Ureter (tissue), 1 donor: ENCODE measurements at places on chromosomes 3 and 15.

- no peak for DNase-seq
Observed at GRCh38 chr3:186843039-186843432, 526 bp downstream of the ADIPOQ start.

DNA sequence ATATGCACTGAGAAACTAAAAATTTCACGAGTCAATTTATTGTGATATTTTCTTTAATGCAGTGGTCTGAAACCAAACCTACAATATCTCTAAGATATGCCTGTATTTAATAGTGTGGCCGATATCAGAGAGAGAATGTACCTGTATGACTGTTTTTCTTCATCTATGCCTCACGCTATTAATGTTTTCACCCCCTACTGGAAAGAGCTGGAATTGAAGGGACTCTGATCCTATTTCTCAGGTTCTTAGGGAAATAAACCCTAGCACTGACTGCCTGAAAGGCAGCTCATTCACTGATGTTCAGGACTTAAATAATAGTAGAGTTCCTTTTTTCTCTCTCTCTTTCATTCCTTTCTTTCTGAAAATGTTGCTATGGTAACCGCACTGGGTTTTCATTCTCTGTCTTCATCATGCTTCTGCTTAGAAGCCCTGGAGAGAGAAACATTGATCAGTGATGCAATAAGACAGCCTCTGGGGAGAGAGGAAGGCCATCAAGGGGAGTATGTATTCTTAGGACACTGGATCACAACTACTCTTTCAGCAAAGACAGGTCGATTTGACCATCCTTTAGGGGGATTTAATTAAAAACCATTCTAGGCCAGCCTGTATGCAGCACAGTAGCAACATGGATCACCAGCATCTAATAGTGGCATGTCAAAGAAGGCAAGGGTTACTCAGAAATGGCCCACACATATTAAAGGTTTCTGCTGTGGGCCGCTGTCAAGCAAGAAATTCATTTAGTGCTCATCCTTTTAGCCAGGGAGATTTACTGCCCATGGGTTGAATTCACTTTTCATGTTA lies 1135.7 kb downstream of the IGSF11 start:
- no peak for DNase-seq

GRCh38 chr3:8632402-8633237 lies 12.0 kb downstream of the SSUH2 start:
- DNase-seq = no peak

GRCh38 chr15:68488966-68489365 lies 57.0 kb upstream of the ITGA11 start:
- no peak for DNase-seq
